ENCODE measurements at places on chromosomes 4 and X. TPM values are rescaled to one million over a fixed set of nuclear protein-coding genes. Genes with fewer than 3 reads are reported as not detected.

PNCK gene
- not detected for total RNA-seq

IL1RAPL2 gene
- 0.06 TPM for total RNA-seq

RCHY1 gene
- 69.7 TPM for total RNA-seq

DIPK2B gene
- total RNA-seq, result not detected

- DNase-seq, result no peak
Measured at GRCh38 chr4:82320351-82320750, 53.4 kb downstream of the HNRNPD start.

- no peak for DNase-seq
Measured at GRCh38 chrX:76922100-76922499, 494.6 kb downstream of the MAGEE1 start.

DNA sequence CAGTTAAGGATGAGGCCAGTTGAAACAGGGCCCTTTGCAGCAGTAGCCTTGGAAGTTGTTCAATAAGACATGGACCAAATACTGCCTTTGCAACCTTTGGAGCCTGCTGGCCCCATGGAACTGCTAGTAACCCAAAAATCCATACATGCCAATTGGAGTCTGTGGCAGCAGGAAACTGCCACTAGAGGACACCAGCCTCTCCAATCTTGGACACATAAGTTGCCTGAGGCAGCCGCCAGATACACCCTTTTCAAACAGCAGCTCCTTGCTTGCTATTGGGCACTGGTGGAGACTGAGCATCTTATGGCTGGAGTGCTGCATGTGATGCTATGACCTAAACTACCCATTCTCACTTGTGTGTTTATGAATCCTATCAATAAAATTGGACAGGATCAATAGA lies 14.8 kb upstream of the LAP3 start:
- peak; percentile 28 for DNase-seq

GRCh38 chr4:148443512-148444295 lies 1.5 kb upstream of the NR3C2 start:
- peak; percentile 20 for DNase-seq

DNA sequence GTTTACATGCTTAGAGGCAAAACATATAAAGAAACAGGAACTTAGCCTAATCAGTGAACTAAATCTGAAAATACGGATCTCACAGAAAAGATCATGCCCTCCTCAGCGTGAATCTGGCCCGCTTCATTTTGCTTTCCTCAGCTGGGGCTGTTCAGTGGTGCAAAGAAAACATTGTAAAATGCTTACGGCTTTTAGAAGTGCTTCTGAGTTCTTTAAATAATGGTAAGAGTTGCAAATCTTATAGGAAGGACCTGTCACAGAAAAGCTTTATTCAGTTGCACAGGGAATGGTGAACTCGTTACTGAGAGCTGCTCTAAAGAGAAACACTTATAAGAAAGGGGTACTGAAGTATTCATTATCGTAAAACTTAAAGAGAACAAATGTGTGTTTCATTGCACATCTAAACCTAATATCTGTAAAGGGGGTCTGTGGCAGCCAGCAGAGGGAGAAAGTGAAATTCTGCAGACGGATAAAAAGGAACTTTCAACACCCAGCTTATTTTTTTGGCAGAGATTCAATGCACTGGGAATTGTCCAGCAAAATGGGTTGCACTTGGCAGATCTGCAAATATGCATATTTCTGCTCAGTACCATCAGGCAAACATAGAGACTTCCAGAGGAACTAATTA lies 139.2 kb upstream of the ANK2 start:
- DNase-seq, result peak; percentile 77

- DNase-seq, result peak; percentile 35
Measured at GRCh38 chr4:121900132-121900983, 30.1 kb upstream of the BBS7 start.

CXCL3 gene
- 1.3 TPM for total RNA-seq

DNA sequence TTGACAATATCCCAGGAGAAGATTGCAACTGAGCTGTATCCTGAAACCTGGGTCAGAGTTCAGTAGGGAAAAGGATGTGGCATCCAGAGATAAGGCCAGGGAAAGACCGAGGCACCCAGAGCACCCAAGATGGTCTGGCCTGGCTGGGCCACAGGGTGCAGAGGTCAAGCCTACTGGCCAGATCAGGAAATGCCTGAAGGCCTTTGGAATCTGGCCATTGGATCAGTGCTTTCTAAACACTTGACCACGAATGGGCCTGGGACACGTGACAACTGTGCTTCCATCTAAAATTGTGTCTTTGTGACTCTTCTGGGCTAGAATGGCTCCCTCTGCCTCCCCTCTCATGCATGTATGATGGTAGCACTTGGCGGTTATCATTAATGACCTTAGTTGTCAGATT lies 316.9 kb downstream of the EVC2 start:
- DNase-seq, result no peak

DNA sequence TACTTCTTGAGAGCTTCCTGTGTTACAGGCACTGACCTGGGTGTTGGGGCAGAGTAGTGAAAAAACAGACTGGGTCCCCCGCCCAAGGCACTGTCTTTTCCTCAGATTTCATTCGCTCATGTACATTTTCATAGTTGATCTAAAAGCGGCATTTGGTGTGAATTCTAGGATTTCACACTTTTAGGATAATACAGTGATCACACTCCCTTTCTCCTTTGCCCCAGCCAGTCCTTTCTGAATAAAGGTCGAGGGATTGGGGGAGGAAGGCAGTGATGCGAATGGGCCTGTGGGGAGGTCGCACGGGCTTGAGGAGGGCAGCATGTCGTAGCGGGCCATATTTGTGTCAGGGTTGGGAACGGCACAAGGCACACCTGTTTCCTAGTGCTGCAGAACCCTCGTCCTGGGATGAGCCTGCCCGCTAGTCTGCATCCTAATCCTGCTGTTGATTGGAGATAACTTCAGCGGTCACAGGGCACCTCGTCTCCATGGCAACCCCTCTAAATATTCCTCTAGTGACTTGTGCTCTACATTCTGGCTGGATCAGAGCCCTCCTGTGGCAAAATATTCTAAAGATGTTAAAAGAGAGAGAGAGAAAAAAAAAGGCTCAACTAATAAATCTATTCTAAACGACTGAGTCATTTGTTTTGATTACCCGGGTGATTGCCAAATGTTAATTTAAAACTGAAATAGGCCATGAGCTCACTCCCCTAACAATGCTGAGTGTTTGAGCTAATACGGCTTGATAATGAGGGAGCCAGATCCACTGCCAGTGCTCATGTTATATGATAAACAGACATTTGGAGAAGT lies 21.8 kb downstream of the FHL1 start:
- peak; percentile 70 for DNase-seq

DNA sequence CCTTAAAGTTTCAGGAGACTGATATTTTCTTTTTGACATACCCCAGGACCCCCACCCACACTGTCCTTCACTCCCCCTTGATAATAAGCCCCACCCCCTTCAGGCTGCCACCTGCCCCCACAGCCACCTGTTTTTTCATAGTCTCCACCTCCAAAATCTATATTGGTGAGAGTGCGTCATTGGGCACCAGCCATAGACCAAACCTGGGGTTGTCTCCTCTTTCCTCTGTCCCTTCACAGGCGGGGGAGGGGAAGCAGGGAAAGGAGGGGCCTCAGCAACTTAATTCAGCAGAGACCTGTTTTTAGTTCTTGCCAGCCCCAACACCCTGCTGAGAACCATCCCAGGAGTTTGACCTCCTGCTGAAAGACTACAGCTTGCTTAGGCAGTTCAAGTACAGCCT lies 1.1 kb downstream of the ARHGAP36 start:
- no peak for DNase-seq

DNA sequence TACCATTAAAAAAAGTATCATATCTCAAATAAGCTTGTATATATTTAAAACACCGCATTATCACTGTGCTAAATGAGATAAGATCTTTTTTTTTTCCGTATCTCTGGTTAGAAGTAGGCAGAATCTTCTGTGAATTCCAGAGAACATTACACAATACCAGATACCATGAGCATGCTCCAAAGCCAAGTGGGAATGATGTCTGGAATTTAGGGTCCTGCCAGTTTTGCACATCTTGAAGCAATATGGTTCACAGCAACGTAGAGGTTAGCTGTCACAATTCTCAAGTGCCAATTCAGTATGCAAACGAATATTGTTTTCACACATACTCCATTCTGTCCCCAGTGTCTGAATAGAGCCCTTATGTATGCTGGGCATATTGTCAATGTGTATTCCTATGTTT lies 127.5 kb upstream of the NEIL3 start:
- no peak for DNase-seq

FGFR3 gene
- 2.0 TPM for total RNA-seq

PHOX2B gene
- not detected for total RNA-seq

DNA sequence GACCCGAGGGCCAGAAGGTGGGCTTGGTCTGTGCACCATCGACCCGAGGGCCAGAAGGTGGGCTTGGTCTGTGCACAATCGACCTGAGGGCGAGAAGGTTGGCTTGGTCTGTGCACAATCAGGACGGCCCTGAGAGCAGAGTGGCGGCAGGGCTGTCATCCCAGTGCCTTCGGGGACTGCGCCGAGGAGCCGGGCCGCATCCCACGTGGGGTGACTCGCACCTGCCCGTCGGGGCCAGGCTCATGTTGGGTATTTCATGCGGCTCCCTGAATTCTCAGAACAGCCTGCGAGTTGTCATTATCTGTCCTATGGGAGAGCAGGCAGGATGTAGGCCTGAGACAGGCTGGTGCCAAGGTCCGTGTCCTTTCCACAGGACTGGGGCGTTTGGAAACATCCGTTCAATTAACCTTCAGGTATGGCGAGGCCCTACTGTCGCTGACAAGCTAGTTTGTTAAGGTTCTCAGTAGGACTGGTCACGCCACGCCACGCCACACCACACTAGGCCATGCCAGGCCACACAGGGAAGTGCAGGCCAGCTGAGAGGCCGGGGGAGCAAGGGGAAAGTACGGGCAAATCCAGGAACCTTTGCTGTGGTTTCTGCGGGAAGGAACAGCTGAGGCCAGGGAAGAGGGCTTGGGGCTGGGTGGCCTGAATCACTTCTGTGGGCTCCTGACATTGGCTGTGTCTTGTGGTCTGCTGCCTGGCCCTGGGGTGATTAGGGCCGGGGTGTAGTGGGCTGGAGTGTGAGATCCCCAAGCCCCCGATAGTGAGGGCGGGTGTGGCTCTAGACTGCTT lies 182.9 kb downstream of the AFAP1 start:
- DNase-seq, result peak; percentile 87

- no peak for DNase-seq
Measured at GRCh38 chr4:10640561-10641201, 43.9 kb downstream of the CLNK start.

- no peak for DNase-seq
Measured at GRCh38 chr4:154740462-154740861, 3.3 kb upstream of the LRAT start.

Measured in SJCRH30 (cell line).